Fibroblast of lung (primary cell): ENCODE measurements at places on chromosomes 3 and 15. TPM values are rescaled to one million over a fixed set of nuclear protein-coding genes. Genes with fewer than 3 reads are reported as not detected.

Gene C3orf49
- not detected in 2 replicates for polyA plus RNA-seq

Gene SV2B
- polyA plus RNA-seq: not detected in 2 replicates

Gene KCNAB1
- polyA plus RNA-seq: 0.03 and 0.09 TPM in 2 replicates

Gene ANP32A
- 53.1 and 54.7 TPM in 2 replicates for polyA plus RNA-seq

Gene CPNE9
- not detected in 2 replicates for polyA plus RNA-seq

Gene CCDC33
- not detected in 2 replicates for polyA plus RNA-seq

Gene RARRES1
- 26.2 and 27.7 TPM in 2 replicates for polyA plus RNA-seq

Gene PIERCE2
- polyA plus RNA-seq: 3.2 and 4.0 TPM in 2 replicates

Gene HYAL2
- 35.1 and 36.9 TPM in 2 replicates for polyA plus RNA-seq

Gene FEZF2
- 0.02 TPM in 1 of 2 replicates, not detected in the other for polyA plus RNA-seq

Gene KNL1
- polyA plus RNA-seq: 3.9 and 14.5 TPM in 2 replicates

Gene CAMK2N2
- polyA plus RNA-seq: 0.10 and 0.24 TPM in 2 replicates

Gene PRTG
- polyA plus RNA-seq: 0.90 and 2.1 TPM in 2 replicates

Gene FRMD5
- polyA plus RNA-seq: 1.9 and 4.8 TPM in 2 replicates

Gene ERICH6
- polyA plus RNA-seq: 0.10 TPM in 1 of 2 replicates, not detected in the other

Gene PPP2R3A
- 18.3 and 20.9 TPM in 2 replicates for polyA plus RNA-seq

Gene STRIT1
- not detected in 2 replicates for polyA plus RNA-seq

Gene GOLGA8R
- polyA plus RNA-seq: 0.28 and 0.65 TPM in 2 replicates

Gene SLC9C1
- polyA plus RNA-seq: not detected in 2 replicates

Gene MRAS
- polyA plus RNA-seq: 35.3 and 43.2 TPM in 2 replicates

Gene TAGLN3
- polyA plus RNA-seq: 0.10 and 1.2 TPM in 2 replicates

Gene BSN
- 0.01 TPM in 2 replicates for polyA plus RNA-seq

Gene CHRM5
- 0.01 and 0.03 TPM in 2 replicates for polyA plus RNA-seq

Gene CSTA
- 0.61 and 1.1 TPM in 2 replicates for polyA plus RNA-seq

Gene ZNF774
- 1.2 and 1.3 TPM in 2 replicates for polyA plus RNA-seq

Gene OR5K2
- not detected in 2 replicates for polyA plus RNA-seq

Gene SNX33
- polyA plus RNA-seq: 16.1 and 17.5 TPM in 2 replicates

Gene ALG1L2
- polyA plus RNA-seq: not detected in 2 replicates

Gene SETMAR
- 12.3 and 14.7 TPM in 2 replicates for polyA plus RNA-seq

Gene AQR
- 33.0 and 37.4 TPM in 2 replicates for polyA plus RNA-seq

Gene IL17RB
- polyA plus RNA-seq: 0.12 and 0.32 TPM in 2 replicates

Gene COX17
- 19.6 and 24.2 TPM in 2 replicates for polyA plus RNA-seq

Gene SLC28A1
- not detected in 2 replicates for polyA plus RNA-seq

Gene ZBED2
- 0.06 TPM in 1 of 2 replicates, not detected in the other for polyA plus RNA-seq

Gene ZIC1
- 0.11 and 0.46 TPM in 2 replicates for polyA plus RNA-seq

Gene ADAMTS17
- polyA plus RNA-seq: 0.01 and 0.09 TPM in 2 replicates

Gene TMEM44
- polyA plus RNA-seq: 10.8 and 11.0 TPM in 2 replicates

Gene LYSMD4
- polyA plus RNA-seq: 3.6 and 7.0 TPM in 2 replicates

Gene NR1I2
- polyA plus RNA-seq: 0.03 TPM in 1 of 2 replicates, not detected in the other

Gene CD200R1
- 1.1 TPM in 1 of 2 replicates, not detected in the other for polyA plus RNA-seq

Gene DNAH12
- 0.06 and 0.12 TPM in 2 replicates for polyA plus RNA-seq

Gene PLCD1
- polyA plus RNA-seq: 8.2 and 10.5 TPM in 2 replicates

Gene CCDC54
- polyA plus RNA-seq: not detected in 2 replicates

Gene ST3GAL6
- 1.7 TPM in 2 replicates for polyA plus RNA-seq

Gene POLQ
- polyA plus RNA-seq: 1.1 and 4.1 TPM in 2 replicates

Gene UROC1
- polyA plus RNA-seq: not detected in 2 replicates

Gene MOBP
- not detected in 2 replicates for polyA plus RNA-seq

Gene UACA
- 136 and 170 TPM in 2 replicates for polyA plus RNA-seq

Gene SHC4
- polyA plus RNA-seq: 0.75 and 0.94 TPM in 2 replicates
